ENCODE measurements at places on chromosomes 1 and 21. TPM values are rescaled to one million over a fixed set of nuclear protein-coding genes. Genes with fewer than 3 reads are reported as not detected.
A peak's percentile ranks its signal among the peaks of the same experiment; 100 is the strongest.

Gene CFAP45
- 0.47 TPM for total RNA-seq

- DNase-seq: no peak
These were observed 7.9 kb upstream of the ADGRB2 start for GRCh38 chr1:31771891-31772668.

Gene KRTAP19-3
- not detected for total RNA-seq

DNA sequence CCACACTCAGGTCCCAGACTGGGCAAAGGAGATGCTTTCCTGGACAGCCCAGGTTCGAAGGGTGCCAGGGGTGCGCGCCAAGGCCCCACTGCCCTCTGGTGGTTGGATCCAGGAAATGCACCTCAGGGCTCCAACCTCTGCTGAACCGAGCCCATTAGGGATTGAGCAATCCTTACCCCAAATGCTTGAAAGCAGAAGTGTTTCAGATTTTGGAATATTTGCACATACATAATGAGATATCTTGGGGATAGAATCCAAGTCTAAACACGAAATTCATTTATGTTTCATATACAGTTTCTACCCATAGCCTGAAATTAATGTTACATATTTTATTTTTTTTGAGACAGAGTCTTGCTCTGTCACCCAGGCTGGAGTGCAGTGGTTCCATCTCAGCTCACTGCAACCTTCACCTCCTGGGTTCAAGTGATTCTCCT is 57.4 kb downstream of the SLC9A1 start:
- DNase-seq: peak; percentile 74

- DNase-seq: no peak
These were observed 232.5 kb upstream of the GREM2 start for GRCh38 chr1:240844486-240844885.

Gene SLAMF6
- 0.32 TPM for total RNA-seq

DNA sequence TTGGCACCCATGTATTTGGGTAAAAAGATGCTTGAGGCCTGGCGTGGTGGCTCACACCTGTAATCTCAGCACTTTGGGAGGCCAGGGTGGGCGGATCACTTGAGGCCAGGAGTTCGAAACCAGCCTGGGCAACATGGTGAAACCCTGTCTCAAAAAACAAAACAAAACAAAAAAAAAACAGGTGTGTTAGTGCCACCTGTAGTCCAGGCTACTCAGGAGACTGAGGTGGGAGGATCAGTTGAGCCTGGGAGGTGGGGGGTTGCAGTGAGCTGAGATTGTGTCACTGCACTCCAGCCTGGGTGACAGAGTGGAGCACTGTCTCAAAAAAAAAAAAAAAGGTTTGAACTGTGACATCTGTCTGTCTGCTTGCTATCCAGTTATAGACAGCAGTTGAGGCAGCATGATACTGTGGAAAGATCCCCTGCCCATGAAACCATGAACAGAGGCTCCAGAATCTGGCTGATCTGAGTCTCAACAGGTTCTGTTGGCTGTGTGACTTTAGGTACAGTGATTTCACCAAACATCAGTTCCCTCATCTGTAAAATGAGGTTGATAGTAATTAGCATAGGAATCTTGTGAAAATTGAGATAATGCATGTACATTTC is 5.7 kb downstream of the DYRK1A start:
- DNase-seq: no peak

GRCh38 chr1:188615321-188615720 is 1786.6 kb downstream of the PLA2G4A start:
- DNase-seq: no peak

Gene CCDC17
- total RNA-seq: 1.3 TPM

GRCh38 chr1:103156966-103157365 is 48.6 kb upstream of the COL11A1 start:
- DNase-seq: no peak

DNA sequence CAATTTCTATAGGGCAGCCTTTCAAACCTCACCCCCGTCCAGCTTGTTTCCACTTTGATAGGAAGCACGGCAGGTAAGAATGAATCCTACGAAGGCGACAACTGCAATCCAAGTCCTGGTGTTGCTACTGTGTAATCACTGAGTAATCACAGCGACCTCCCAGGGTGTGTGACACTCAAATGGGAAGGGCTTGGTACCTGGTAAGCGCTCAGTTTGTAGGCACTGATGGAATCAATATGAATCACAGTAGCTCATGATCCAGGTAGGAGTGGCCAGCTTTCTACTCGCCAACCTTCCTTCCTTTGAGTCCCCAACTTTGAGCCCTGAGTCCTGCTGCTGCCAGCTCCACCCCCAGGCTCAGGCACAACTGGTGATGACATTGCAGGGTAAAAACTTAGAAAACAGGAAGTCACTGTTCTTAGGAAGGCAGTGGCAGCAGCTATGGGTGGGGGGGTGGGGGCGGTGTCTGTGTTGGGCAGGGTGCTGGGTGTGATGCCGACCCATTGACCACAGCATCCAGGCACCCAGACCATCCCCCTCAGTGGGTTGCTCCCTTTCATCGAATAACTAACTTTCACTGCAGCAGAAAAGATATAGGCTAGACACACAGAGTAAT is 70.7 kb downstream of the CD247 start:
- no peak for DNase-seq

GRCh38 chr1:205798577-205798976 is 14.4 kb downstream of the SLC41A1 start:
- DNase-seq: no peak

Gene FALEC
- total RNA-seq: not detected

Gene PLA2G2F
- total RNA-seq: not detected

Gene LRRC38
- total RNA-seq: not detected

Data from heart right ventricle (tissue), 16 donors.